ENCODE measurements at places on chromosomes 3 and 15.

GRCh38 chr15:67147396-67147949, 82.1 kb downstream of the SMAD3 start:
- DNase-seq, result no peak

DNA sequence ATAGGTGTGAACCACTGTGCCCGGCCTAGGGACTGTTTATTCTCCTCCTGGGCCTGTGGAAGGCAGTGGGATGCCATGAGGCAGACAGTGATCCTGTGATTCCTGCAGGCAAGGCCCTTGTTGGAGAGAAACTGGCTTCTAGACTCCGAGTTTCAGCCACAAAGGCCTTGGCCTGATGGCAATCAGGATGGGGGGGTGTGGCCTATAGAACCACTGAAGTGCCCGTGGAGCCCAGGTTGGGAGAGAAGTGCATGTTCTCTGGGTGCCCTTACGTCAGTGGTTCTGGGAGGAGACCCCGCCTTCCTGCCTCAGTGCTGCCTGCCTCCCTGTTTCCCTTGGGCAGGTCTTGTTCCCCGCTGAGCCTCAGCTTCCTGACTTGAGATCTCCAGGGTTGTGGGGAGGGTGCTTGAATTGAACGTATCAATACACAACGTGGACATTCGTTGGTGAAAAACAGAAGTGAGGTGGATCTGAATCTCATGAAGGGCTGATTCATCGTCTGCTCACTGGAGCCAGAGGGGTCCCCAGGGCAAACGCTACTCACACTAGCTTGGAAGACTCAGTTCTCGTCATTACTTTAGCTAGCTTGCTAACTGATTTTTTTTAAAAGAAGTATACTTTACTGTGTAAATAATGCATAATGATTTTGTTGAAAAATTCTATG, 31.8 kb downstream of the IRAK2 start:
- no peak for DNase-seq

DNA sequence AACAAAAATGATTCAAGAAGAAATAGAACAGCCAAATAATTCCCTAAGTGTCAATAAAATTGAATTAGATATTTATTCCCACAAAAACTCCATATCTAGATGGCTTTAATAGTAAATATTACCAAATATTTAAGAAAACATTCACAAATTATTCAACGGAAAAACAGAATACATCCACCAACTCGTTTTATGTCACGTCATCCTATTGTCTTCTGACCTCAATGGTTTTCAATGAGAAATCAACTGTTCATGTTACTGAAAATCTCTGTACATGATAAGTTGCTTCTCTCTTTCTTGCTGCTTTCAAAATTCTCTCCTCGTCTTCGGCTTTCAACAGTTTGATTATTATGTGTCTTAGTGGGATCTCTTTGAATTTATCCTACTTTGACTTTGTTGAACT, 17.1 kb upstream of the FBXL2 start:
- no peak for DNase-seq

DNA sequence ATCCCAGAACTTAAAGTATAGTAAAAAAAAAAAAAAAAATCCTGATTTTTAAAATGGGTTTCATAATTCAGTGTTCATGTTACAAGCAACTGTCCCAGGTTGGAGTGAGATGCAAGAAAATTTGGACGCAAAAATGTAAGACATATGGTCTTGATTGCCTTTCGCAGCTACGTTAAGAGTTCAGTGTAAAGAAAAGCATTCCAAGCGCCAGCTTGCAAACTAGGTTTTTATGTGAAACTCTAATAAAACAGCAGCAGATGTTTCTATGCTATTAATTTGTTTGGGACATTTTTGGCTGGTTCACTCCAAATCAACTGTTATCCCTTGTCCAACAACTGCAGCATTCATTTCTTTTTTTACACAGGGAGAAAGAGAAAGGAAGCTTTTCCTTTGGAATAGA, 957.8 kb downstream of the ROBO1 start:
- no peak for DNase-seq

- DNase-seq, result no peak
These were observed 69.8 kb downstream of the HES1 start for GRCh38 chr3:194205675-194206133.

GRCh38 chr3:179196098-179196497, 47.9 kb downstream of the PIK3CA start:
- no peak for DNase-seq

- no peak for DNase-seq
These were observed 16.1 kb upstream of the LYSMD4 start for GRCh38 chr15:99749386-99749785.

- DNase-seq, result no peak
These were observed 915.0 kb upstream of the GBE1 start for GRCh38 chr3:82676356-82677026.

- no peak for DNase-seq
These were observed 9.8 kb downstream of the SLC6A1 start for GRCh38 chr3:11002371-11002807.

DNA sequence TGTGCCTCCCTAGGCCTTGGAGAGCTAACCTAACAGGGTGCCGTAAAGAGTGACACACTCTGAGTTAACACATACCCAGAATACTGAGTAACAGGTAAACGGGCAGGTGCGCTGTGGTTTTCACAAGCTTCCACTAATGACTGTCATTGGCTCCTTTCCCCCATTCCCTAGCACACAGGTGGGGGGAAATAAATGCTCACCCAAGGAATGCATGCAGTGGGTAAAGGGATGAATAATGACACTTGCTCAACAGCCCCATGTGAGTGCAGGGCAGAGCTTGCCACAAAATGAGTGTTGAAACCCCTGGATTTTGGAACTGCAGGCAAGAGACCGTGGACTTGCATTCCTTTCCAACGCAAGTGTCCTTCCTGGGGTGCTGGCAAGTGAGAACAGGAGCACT, 57.6 kb downstream of the ADAMTS17 start:
- no peak for DNase-seq

- DNase-seq, result no peak
These were observed 95.1 kb upstream of the ZBED2 start for GRCh38 chr3:111690242-111690641.

GRCh38 chr3:59381282-59381681, 331.5 kb upstream of the CFAP20DC start:
- no peak for DNase-seq

GRCh38 chr15:57227899-57228298, 148.4 kb upstream of the CGNL1 start:
- no peak for DNase-seq

DNA sequence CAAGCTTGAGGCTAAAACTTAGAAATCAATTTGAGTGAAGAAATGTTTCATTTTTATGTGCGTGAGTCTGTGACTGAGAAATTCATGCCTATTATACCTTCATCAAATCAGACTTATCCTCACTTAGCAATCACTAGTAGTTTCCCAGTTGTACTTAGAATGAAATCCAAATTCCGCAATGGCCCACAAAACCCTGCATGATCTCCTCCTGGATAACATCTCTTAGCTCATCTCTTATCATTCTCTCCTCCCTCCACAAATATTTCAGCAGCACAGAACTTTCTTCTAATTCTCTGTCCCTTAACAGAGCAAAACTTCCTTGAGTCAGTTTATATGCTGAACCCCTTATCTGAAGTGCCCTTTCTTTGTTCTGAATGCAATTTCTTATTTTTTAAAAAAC, 198.8 kb upstream of the TGFBR2 start:
- DNase-seq, result no peak

DNA sequence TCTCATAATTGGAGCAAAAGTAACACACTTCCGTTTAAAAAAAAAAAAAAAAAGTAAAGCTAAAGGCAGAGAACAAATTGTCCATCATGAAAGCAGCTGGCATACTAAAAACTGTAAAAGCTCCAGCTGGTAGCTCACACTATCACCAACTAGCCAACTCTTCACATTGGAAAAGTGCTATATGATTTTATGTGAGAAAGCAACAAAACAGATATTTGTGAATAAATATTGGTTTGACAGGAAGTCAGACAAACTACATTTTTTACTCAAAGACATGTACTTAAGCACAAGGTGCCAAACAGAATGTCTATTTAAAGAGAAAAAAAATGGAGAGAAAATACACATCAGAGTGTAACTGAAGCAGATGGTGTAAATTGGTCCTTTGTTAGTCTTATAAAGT, 231.2 kb upstream of the CADM2 start:
- no peak for DNase-seq

DNA sequence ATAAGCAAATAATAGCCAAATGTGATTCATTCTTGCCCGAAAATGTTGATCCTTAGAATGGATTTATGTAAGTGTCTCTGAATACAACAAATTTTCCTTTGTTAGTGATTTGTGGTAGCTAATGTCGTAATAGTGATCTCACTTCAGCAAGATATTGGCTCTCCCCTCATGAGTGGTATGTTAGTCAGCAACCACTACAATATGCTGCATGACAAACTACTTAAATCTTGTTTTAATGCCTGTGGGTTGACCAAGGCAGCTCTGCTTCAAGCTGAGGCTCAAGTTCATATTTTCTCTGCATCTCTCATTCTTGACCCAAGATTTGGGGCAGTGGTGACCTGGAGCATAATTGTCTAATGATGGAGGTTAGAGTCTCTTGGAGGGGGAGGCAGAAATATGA, 49.8 kb upstream of the GALNT15 start:
- no peak for DNase-seq

DNA sequence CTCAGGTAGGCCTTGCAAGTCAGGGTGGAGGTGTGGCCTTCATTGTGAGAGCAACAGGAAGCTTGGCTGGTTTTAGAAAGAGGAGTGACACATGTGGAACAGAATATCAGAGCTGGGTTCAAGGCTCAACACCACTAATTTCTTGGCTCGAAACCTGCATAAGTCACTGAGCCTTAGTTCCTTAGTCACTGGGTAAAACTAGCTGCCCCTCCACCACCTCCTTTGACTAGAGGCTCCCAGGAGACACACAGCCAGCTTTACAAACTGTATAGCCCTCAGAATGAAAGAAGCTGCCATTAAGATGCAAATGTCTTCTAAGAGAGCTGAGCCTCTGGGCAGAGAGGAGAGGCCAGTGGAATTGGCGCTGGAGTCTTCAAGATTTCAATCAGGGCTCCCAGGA, 67.7 kb downstream of the CERS3 start:
- no peak for DNase-seq

GRCh38 chr15:73994912-73995622, 551 bp downstream of the PML start:
- DNase-seq, result no peak

- DNase-seq, result no peak
These were observed 135.3 kb downstream of the MEX3B start for GRCh38 chr15:81910355-81911021.

GRCh38 chr15:94743668-94744067, 512.3 kb downstream of the MCTP2 start:
- no peak for DNase-seq

DNA sequence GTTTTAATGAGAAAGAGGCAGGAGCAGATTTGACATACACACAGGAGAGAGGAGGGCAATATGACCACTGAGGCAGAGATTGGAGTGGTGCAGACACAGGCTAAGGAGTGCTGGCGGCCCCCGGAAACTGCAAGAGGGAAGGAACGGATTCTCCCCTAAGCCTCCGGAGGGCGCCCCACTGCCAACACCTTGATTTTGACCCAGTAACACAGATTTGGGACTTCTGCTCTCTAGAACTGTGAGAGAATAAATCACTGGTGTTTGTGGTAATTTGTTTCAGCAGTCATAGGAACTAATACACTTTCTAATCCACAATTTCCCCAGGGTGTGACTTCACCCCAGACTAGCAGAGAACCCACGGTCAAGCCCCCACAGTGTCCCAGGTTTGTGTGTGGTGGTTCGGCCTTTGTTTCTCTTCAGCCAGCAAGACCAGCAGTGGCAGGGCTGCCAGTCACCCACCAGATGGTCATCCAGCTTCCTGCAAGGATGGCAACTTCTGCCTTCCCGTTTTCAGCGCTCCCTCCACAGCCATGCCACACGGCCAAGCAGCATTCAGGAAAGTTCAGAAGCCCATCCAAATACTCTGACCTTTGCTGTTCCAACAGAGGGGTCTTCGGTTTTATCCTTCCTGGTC, 23.6 kb upstream of the TSPAN3 start:
- DNase-seq, result no peak

DNA sequence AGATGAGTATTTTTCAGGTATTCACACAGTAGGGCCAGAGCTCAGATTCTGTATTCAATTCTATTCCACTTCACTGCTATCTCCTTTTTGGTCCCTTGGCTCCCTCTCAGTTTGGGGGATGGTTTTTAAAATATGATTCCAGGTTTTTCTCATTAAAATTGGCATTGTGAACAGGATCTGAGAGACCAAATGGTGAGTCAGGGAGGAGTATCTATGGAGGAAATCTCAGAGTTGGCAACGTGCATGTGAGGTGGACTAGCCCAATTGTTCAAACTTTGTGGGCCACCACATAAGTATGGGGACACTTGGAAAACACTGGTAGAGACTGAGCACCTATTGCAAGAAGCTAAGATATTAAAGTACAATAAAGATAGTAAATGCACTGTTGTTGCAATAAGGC, 53.9 kb upstream of the TTC14 start:
- DNase-seq, result no peak

DNA sequence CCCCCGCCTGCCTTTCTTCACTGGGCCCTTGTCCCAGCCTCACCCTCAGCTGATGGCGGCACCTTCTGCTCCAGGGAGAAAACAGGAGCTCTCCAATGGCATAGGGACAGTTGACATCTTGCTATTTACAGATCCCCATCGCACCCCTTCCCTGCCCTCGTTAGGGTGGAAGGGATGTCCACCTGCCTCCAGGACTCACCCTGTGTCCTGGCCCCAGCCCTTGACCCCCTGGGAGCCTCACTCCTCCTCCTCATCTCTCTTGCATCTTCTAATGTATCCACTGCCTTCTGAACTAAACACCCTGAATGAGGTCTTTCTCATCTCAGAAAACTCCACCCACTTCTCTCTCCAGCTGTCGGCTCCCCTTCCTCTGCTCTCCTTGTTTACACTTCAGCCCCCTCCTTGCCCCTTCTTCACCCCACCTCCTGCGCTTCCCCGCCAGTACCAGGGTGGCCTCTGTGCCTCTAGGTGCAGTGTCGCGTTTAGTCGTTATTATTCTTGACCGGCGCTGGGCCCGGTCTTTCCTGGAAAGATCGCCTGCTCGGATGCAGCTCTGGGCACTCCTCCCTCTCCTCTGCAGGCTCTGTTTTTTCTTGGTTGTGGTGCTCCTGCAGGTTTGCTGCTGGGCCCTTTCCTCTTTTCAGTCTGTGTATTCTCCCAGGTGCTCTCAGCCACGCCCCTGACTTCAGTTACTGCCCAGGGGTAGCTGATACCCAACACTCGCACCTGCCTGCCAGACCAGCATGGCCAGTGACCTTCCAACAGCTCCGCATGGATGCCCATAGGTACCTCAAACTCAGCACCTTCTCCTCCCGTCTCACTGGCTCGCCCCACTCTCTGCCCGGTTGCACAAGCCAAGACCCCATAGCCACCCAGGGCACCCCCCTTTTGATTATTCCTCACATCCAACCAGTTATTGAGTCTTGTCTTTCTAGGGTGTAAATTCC, 42.9 kb downstream of the PML start:
- DNase-seq, result no peak

- no peak for DNase-seq
These were observed 154.8 kb upstream of the TTC14 start for GRCh38 chr3:180447136-180447535.

DNA sequence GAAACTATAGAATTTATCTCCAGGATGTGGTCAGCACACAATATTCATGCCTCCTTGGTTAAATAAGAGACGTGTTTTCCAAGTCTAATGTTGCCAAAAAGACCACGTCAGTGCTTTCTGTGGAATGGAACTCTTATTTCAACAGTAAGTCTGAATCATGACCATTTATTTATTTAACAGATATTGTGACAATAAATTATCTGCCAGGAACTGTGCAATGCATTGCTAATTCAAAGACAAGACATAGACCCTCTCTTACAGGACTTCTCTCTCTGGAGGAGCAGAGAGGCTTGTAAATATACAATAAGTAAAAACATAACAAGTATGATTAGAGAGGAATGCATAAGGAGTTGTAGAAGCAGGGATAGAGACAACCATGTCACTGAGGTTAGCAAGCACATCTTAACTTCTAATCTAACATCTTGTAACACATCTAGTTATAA, 227.5 kb downstream of the DTWD1 start:
- no peak for DNase-seq
